ENCODE measurements at places on chromosomes 2 and 18. TPM values are rescaled to one million over a fixed set of nuclear protein-coding genes. Genes with fewer than 3 reads are reported as not detected.

DNA sequence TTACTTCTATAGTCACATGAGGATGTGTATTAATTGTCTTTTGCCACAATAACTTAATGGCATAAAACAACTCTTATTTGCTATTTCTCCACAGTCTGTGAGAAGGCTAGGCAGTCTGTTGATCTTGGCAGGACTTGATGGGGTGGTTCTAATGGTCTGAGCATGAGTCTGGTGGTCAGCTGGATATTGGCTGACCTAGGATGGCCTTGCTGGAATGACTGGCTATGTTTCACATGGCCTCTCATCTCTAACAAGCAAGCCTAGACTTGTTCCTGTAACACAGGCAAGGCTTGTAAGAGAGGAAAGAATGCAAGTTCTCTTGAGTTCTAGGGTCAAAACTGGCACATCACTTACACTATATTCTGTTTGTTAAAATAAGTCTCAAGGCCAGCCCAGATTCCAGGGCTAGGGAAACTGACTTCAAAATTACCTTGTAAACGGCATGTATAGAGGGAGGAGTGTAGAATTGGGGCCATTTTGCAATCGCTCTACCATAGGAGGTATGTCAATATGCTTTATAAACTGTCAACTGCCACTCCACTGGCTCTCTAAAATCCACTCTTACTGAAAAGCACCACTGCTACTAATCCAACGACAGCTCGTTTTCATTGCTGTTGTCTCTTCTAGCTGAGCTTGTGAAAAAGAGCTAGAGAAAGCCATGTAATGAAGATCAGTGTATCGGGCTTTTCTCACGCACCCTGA is 325.0 kb upstream of the PKDCC start:
- no peaks in the 10 kb centered on the region for H3K27me3 ChIP-seq
- no peaks in the 10 kb centered on the region for H3K36me3 ChIP-seq
- no peak overlapping the region for H3K27ac ChIP-seq
- no peak overlapping the region for H3K4me3 ChIP-seq
- peaks cover 16% of the 10 kb centered on the region for H3K4me1 ChIP-seq

The REV1 gene
- 37.4 TPM for total RNA-seq

DNA sequence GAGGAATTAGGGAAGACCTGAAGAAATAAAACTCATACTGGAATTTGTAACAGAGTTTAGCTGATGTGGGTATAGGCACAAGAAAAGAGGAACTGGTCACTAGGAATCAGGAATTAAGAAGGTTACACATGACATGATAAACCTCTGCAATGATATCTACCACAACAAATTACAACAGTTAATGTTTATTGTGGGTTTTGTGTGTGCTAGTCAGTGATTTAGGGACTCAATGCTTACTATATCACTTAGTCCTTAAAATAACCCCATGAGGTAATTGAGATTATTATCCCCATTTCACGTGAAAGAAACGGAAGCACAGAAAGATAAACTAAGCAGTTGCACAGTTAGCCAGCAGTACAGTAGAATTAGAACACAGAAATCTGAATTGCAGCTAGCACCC is 415.8 kb upstream of the ZEB2 start:
- no peaks in the 10 kb centered on the region for H3K4me1 ChIP-seq
- no peak for DNase-seq
- no peak overlapping the region for H3K27ac ChIP-seq
- H3K36me3 ChIP-seq: no peaks in the 10 kb centered on the region

The NDC80 gene
- total RNA-seq: 96.5 TPM

DNA sequence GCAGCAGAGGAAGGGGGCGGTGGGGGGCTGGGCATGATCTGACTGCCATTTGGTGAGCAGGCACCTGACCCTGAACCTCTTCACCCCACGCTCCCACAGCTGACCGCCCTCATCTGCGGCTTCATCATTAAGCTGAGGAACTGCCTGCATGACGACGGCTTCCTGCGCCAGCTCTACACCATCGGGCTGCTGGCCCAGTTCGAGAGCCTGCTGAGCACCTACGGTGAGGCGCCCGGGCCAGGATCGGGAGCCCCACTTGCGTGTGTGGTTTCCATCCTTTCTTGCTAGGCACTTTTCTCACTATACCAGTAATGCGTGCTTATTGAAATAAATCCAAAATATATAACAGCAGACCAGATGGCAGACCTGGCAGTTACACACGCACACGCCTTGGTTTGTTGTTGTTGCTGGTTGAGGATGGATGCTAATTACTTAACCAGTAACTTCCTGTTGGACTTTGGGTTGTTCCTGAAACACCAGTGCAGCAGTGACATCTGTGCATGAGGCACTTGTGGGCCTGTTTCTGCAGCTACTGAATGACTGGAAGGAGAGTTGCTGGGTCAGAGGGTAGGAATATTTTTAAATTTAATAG is 43.7 kb downstream of the COA5 start:
- no peak overlapping the region for H3K27ac ChIP-seq
- no peak overlapping the region for H3K4me3 ChIP-seq
- H3K36me3 ChIP-seq: peaks cover 61% of the 10 kb centered on the region

GRCh38 chr2:179809606-179810005 is 51.8 kb downstream of the ZNF385B start:
- H3K4me3 ChIP-seq: no peak overlapping the region
- no peaks in the 10 kb centered on the region for H3K4me1 ChIP-seq
- H3K27ac ChIP-seq: no peak overlapping the region
- no peaks in the 10 kb centered on the region for H3K36me3 ChIP-seq
- H3K27me3 ChIP-seq: no peaks in the 10 kb centered on the region

DNA sequence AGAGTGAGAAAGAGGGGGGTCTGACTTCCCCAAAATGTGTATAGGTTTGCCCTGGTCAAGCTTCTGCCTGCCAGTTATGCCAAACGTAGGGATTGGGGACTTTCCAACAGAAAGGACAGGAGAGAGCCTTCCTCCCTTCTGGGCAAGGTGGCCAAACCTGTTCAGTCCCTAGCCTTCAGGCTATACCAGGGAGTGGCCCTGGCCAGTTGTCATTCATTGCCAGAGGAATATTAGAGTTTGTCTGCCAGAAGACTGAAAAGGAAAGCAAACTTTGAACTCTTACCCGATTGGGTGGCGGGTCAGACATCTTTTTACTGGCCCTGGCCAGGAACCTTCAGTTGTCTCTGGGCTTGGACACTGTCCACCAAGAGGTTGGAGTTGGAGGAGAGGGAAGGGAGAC is 22.1 kb downstream of the RAB3GAP1 start:
- no peaks in the 10 kb centered on the region for H3K27me3 ChIP-seq
- H3K4me3 ChIP-seq: no peak overlapping the region

- no peaks in the 10 kb centered on the region for H3K4me1 ChIP-seq
- peaks cover 3% of the 10 kb centered on the region for H3K27me3 ChIP-seq
- DNase-seq: no peak
- H3K36me3 ChIP-seq: no peaks in the 10 kb centered on the region
- no peak overlapping the region for H3K27ac ChIP-seq
Observed at GRCh38 chr2:233593201-233593600, 24.2 kb upstream of the UGT1A8 start.

DNA sequence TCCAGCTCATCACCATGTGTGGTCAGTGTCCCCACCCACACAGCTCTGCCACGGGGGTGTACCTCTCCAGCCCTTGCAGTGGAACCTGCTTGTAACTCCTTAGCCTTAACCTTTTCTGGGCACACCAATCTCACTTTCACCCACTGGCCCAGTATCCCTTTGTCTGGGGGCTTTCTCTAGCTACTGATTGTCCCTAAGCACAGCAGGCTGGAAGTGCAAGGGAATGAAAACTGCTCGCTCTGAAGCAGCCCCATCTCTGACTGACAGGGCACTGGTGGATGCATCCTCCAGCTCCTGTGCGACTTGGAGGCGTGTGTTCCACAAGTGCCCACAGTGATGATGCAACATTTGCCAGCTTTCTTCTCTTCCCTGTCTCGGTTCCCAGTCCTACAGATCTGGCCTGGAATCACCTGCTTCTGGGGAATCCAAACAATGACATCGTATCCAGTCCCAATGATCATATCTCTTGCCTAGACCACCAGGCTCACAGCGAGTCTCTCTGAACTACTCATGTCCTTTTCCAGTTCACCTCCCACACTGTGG is 33.6 kb downstream of the SCTR start:
- no peak for DNase-seq
- H3K27me3 ChIP-seq: peaks cover 3% of the 10 kb centered on the region
- H3K4me3 ChIP-seq: no peak overlapping the region
- H3K36me3 ChIP-seq: no peaks in the 10 kb centered on the region
- no peaks in the 10 kb centered on the region for H3K4me1 ChIP-seq

DNA sequence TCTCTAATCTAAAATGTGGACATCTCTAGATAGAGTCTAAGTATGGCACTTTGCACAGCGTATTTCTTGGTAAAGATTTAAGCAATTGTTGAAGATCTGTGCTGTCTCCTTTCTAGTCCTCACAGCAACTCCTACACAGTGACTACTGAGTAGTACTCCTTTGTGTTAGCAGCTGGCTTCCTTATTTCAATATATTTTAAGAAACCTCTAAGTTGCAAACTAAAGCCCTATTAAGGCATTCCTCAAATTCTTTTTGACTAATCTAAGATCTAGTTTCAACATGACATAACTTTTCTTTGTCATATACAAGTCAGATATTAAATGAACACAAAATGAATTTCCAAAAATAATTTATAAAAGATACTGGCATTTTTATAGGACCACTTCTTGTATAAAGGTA is 121.8 kb upstream of the DNAJC10 start:
- no peaks in the 10 kb centered on the region for H3K36me3 ChIP-seq
- no peak overlapping the region for H3K27ac ChIP-seq

The AQP12B gene
- total RNA-seq: not detected

The KIF5C gene
- 6.1 TPM for total RNA-seq

DNA sequence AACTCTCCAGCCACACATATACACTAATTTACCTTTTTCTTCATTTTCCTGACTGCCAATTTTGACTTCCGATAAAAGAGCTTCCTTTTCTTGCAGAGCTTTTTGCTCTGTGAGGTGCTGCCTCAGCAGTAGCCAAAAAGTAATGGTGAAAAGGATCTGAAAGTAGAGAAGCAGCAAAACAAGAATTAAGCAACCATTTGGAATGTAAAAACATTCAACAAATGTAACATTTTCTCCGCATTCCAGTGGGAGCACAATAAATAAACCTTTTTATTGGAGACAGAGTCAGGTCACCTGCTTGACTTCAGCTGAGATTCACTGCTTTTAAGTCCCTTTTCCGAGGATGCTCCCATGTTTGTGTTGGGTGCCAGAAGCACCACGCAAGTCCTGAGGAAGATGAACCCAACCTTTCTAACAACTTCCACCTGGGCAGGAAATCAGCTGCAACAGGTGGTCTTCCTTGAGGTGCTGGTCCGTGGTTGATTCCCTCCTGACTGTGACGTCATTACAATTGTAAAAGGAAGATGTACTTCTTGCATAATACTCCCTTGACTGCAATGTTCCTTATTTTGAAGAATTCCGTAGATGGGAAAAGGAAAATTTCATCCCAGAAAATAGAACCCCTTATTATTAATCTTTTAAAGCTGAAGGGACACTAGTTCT is 265.5 kb downstream of the NAPG start:
- no peak overlapping the region for H3K27ac ChIP-seq
- H3K4me1 ChIP-seq: peaks cover 8% of the 10 kb centered on the region
- peaks cover 30% of the 10 kb centered on the region for H3K27me3 ChIP-seq
- no peaks in the 10 kb centered on the region for H3K36me3 ChIP-seq
- no peak overlapping the region for H3K4me3 ChIP-seq
- DNase-seq: no peak

Measured in activated CD4-positive, alpha-beta T cell treated with anti-CD3 and anti-CD28 coated beads, Interleukin-2, amount 10 ng/mL, durations not matched to agents 7 days and 5 days (primary cell).